Activated gamma-delta T cell treated with Interleukin-2 at 50 U/mL for 16 hours (primary cell): ENCODE measurements at places on chromosomes 2 and 18.

GRCh38 chr2:68045342-68045741 lies 17.5 kb downstream of the C1D start:
- DNase-seq: no peak

DNA sequence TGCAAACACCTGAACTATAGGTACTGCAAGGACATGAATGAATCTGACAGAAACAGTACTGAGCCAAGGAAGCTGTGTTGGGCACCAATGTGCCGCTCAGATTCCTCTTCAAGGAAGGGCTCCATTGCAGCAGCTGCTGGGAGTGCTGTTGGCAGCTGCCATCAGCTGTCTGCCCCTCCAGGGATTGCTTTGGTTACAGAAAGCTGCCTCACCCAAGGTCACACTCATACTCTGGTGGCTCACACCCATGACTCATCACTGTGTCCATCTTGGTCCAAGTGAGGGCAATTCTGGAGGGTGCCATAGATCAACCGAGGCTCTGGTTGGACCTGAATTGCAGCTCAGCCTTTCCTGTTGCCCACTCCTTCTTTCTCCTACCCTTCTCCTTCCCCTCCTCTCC lies 24.4 kb upstream of the TRPM8 start:
- no peak for DNase-seq

- no peak for DNase-seq
Observed at GRCh38 chr2:148237911-148238310, 217.0 kb downstream of the MBD5 start.

GRCh38 chr2:172375251-172375650 lies 52.1 kb upstream of the ITGA6 start:
- no peak for DNase-seq

DNA sequence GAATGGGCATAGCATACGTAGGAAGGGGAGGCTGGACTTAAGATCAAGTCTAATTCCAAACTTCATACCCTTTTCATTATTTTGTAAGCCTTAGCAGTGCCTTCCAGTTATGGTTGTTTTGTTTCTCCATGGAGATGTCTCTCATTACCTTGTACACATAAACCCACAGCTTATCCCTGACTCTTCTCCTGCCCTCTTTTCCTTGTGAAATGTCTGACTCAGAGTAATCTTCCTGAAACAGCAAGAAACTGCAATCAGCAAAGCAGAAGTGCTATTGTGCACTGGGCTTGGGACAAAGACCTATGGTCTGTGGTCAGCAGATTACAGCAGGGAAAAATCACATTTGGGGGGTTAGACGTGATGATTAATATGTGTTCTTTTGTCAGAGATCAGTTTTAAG lies 176.7 kb downstream of the IKZF2 start:
- no peak for DNase-seq

GRCh38 chr2:196369967-196370366 lies 198.6 kb upstream of the STK17B start:
- DNase-seq: no peak

GRCh38 chr2:120842456-120843439 lies 107.1 kb downstream of the GLI2 start:
- DNase-seq: no peak

- DNase-seq: no peak
Observed at GRCh38 chr2:168889635-168890005, 610 bp downstream of the SPC25 start.

GRCh38 chr2:118350621-118351020 lies 262.4 kb downstream of the INSIG2 start:
- DNase-seq: no peak

DNA sequence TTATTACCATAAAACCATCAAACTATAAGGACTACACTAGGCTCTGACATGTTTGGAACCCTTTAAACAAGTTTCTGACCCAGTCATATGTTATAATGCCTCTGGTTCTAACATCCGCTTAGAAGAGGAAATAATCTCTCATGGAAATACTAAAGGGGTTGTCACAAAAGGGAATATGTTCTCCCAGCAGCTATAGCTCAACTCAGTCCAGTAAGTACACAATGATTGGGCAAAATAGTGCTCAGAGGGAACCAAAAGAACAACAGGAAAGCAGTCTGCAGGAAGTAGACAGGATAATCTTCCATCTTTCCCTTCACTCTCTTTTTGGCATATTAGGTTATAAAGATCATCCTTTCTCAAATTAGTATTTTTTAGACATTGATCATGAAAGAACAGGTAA lies 4.3 kb downstream of the SRBD1 start:
- no peak for DNase-seq

GRCh38 chr18:2104620-2105462 lies 466.5 kb downstream of the METTL4 start:
- DNase-seq: peak; percentile 23

DNA sequence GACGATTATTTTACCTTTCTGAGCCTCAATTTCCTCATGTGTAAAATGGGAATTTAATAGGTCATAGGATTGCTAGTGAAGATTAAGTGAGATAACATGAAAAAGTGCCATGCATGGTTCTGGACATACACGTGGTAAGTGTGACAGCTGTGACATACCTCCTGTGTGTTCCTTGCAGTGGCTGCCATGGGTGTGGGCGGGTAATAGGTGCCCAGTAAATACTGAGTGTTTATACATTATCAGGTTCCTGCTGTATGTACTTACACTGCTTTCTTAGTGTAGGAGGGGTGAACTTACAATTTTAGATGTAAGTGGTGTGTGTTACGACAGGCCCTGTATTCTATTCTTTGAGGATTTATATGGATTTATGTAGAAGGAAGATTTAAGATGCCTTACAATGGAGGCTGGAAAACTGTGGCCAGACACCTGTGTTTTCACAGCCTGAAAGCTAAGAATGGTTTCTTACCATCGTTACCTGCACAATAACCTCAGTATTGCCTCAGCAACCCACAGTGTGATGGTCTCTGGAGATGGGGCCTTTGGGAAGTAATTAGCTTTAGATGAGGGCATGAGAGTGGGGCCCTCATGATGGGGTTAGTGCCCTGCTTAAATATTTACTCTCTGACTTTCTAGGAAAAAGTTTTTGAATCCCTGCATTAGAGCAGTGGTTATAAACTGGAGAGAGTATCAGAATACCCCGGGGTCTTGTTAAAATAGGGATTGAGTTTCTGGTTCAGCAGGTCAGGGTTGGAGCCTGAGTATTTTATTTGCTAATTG lies 78.1 kb downstream of the ASAP2 start:
- no peak for DNase-seq

DNA sequence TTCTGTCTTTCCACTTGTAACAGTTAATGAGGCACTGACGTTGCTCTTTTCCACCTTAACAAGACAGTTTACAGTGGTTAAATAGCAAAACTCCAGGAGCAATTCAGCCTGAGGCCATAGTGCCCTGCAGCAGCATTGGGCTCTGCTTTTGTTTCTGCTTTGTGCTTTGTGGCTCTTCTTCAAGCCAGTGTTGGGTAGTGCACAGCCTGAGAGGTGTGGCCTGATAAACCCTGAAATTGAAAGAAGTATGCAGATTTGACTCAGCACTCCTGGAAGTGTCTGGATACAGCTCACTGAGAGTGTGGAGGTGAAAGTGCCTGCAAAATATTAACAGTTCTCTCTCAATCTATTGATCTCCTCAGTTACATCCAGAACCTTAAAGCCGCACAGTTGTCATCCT lies 63.0 kb downstream of the STK25 start:
- DNase-seq: no peak

GRCh38 chr2:240568678-240569522 lies 616 bp downstream of the RNPEPL1 start:
- peak; percentile 54 for DNase-seq

DNA sequence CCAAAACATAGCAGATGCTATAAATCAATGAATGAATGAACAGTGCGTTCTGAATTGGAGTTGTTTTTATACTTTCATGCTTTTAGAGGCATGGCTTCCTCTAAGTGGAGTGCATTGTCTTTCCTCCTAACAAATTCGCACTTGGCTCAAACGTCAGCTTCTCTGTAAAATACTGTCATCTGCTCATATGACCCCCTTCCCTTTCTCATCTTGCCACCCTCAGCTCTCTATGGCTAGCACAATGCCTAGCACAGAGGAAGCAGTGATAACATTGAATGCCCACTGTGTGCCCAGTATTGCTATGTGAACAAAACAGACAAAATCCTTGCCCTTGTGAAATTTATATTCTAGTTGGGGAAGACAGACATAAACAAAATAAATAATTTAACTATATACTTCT lies 258.8 kb downstream of the MREG start:
- DNase-seq: no peak

DNA sequence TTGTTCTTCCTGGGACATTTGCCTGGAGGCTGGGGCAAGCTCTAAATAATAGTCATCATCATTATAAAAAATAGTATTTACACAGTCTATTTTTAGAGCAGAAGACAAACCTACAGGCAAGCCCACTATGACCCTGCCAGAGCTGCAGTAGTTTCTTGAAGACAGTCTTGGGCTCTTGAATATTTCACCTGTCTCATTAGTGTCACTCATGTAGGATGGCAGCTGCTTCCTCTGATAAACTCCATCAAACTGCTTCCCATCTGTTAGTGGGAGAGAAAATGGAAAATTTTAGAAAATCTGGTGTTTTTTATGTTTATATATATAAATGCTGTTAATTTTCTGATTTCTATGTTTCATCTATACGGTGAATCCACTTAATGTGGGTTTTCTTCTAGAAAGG lies 8.5 kb upstream of the CYRIA start:
- no peak for DNase-seq

GRCh38 chr2:75466708-75467311 lies 93.9 kb downstream of the EVA1A start:
- DNase-seq: no peak

DNA sequence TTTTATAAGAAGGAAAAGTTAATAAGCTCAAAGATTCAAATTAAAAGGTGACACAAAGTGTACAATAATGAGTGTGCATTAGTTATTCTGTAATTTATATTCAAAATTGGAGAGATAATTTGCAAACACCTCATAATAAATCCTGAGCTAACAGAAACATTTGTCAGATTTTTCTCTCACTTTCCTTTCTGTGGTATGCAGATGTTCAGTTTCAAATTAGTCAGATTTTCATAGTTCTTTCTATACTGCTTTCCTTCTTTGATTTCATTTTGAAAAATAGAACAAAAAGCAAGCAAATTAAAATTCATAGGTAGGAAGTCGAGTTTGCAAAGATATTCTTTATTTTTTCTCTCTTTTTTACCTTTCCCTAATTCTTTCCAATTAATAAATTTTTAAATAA lies 1420.1 kb upstream of the NXPH2 start:
- DNase-seq: no peak

DNA sequence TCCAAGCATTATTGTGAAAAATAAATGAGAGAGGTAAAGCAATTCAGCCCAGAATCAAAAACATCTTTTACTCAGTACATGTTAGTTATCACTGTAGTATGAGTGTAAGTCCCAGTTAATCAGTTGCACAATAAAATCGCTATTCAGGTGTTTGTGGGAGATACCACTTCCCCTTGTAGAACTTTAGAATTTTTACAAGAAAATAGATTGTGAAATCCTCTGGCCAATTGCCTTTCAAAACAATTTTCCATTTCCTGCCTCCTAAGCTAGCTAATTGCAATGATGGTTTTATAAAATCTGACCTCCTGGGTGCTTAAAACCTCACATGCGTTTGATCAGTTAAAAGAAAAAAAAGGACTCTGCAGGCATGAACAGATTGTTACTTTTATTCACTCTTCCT lies 332.5 kb downstream of the PID1 start:
- no peak for DNase-seq

DNA sequence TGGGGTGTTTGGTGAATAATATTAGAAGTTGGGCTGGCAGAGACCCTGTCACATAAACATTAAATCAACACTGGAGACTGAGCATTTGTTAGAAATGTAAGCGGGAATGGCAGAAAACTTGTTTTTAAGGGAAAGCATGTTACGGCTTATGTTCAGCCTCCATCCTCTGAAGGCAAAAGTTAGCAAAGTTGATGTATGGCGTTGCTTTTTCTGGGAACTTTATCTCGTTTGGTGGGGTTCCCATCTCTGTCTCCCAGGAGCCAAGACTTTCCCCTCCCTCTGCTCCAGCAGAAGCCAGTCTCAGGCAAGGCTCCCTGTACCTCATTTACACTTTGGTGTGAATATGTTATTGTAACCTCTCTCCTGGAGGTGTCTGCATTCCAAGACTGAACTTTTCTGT lies 105.1 kb downstream of the MSH2 start:
- no peak for DNase-seq

GRCh38 chr18:37483221-37483971 lies 82.2 kb downstream of the CELF4 start:
- no peak for DNase-seq

GRCh38 chr2:237739101-237739500 lies 59.5 kb upstream of the RBM44 start:
- DNase-seq: no peak

DNA sequence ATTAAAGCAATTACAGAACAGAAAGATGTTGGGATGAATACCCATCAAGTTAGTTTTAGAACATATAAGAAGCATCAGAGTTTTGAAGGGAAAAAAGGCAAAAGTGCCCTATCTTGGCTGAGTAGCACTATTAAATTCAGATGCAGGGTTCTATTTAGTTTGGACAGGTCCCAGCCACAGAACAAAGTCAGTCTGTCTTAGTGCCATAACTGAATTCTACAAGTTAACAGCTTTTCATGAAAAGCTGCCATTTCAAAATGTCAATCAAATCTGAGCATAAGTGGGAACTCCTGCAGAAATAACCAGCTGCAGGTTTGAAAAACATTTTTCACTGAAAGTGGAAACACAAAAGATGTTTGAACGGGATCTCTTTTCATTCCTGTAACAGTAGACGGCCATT lies 160.4 kb downstream of the SRBD1 start:
- no peak for DNase-seq

GRCh38 chr2:8501061-8501720 lies 180.7 kb upstream of the ID2 start:
- no peak for DNase-seq

GRCh38 chr2:110770404-110770958 lies 38.1 kb downstream of the ACOXL start:
- no peak for DNase-seq

- DNase-seq: no peak
Observed at GRCh38 chr2:121187982-121188411, 97.0 kb downstream of the TFCP2L1 start.

- no peak for DNase-seq
Observed at GRCh38 chr2:42954227-42954962, 162.0 kb upstream of the HAAO start.
